ENCODE measurements at places on chromosomes 5 and 9.

- DNase-seq = no peak
Observed at GRCh38 chr5:42507451-42508097, 84.3 kb downstream of the GHR start.

GRCh38 chr5:136901-137300 lies 44.9 kb downstream of the PLEKHG4B start:
- no peak for DNase-seq

DNA sequence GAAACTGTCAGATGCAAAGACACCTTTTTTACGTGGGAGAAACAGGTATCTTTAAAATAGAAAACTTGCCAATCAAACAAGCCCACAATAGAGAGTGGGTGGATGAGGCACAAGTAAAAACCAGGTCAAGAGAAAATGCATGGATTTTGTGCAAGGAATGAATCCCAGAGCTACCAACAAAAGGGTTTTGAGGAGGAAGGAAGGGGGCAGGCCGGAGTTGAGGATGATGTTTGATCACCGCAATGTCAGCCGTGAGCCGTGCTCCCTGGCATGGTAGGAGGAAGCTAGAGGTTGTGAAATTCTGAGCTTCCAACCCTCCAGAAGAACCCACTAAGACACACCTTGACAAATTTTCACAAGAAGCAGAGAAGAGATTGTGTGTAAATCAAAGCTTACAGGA lies 53.2 kb downstream of the HRH2 start:
- no peak for DNase-seq

DNA sequence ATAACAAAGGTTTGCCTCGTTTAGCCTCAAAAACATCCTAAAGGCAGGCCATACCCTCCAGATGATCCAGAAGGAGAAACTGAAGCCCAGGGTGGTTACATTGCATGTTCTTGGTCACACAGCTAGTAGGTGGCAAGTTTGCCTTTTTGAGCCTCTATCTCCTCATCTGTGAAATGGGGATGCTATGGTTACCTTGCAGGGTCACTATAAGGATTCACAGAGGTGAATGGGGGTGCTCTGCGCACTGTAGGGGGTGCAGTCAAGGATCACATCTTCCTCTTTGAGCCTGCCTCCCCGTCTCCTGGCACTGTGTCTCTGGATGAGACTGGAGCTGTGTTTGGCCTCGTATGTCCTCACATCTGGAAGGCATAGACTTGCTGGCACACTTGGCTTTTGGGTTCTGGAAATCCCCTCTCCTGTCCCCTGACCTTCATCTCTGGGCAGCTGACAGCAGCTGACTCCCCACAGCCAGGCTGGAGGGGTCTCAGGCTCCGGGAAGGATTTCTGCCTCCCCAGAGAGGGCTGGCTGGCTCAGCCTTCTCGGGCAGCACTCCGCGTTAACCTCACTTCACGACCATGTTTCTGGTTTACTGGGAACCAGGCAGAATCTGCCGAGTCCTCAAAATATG lies 167.7 kb downstream of the RGS3 start:
- DNase-seq = no peak

DNA sequence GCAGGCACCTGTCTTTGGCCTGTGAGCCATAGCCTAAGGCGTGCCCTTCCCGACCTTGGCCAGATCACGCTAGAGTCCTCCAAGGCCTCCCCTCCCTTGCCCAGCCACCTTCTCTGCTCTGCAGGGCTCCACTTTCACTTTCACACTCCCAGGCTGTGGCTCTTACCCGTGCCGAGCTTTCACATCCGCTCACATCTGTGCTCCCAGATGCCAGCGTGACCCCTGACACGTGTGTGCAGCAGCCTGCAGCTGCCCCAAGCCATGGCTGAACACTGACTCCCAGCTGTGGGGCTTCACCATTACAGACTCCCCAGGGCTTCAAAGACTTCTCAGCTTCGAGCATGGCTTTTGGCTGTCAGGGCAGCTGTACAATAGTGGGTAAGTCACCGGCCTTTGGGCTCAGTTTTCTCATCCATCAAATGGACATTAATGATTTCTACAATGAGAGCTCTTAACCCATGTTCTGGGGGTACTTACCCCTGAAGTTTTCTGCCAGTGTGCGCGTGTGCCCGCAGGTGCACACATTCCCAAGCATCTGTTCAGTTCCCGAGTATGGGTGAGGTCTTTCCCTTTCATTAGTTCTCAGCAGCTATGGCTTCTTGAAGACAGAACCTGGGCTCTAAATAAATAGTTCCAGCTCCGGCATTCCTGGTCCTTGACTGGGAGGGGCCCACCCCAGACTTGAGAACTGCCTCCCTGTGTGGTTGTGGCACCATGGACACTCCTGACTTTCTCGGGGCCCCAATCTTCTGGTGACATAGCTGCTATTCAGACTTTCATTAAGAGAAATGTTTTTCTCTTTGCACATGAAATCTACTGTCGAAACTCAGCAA lies 118.6 kb downstream of the RGS3 start:
- peak; percentile 75 for DNase-seq

DNA sequence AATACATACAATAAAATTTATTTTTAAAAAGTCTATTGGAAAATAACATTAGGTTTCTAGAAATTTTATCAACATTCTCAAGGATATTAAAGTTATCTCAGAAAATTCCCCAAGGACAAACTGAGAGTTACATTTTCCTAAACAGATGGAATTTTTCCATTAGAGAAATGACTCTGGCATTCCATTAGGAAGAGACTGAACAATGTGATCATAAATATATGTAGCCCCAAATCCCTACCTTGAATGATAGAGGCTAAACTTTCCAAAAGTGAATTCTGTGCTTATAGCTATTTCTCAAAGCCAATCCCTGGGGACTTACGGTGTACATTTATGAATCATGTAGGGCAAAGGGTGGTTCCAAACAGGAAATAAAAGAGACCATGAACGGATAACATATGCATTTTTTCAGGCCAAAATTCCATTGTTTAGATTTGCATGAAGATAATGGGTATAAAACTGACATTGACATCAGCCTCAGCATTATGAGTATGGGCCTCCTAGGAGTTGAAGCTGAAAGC lies 1181.0 kb upstream of the DMAC1 start:
- DNase-seq = no peak

DNA sequence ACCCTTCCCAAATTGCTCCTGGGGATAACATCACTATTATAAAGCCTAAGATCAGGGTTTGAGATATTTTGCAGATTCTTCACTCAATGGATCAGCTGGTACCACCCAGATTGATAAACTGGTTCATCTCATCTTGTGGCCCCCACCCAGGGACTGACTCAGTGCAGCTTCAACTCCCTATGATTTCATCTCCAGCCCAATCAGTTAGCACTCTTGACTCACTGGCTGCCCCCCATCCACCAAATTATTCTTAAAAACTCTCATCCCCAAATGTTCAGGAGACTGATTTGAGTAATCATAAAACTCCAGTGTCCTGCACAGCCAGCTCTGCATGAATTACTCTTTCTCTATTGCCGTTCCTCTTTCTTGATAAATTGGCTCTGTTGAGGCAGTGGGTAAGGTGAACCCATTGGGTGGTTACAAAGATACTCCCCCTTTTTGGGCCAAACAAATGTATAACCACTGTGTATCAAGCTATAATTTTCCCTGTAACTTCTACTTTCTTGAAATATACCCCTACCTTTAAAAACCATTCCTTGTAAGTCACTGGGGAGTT lies 263.3 kb upstream of the IL12B start:
- DNase-seq = no peak

GRCh38 chr9:98147582-98147981 lies 28.6 kb upstream of the TRIM14 start:
- DNase-seq = no peak

DNA sequence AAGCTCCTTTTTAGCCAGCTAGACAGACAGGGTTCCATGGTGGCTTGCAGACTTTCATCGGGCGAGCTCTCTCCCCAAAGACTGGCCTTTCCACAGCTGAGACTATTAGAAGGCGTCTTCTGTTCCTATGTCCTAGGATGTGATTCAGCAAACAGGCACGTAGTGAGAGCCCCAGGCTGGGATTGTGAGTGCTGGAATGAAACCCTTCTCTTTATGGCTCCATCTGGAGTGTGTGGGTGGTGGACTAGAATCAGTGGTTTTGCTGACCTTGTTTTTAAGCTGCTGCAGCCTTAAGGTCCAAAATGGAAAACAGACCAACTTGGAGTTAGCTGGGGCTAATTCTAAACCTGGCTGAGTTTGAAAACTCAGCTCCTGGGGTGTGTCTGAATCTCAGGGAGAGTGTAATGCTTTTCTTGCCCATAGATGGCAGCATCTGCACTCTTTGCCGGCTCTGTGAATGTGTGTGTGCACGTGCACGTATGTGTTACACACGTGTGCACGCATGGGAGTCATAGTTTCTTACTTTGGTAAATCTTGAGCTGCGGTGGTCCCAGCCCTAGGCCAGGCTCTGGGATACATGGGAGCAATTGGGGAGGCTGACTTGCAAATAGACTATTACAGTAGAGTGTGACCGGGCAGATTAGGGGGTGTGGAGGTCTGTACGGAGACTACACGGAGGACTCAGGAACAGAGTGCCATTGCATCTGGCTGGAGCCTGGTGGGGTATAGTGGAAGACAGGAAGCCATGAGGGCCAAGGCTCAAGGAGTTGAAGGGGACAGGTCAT lies 10.7 kb downstream of the GSN start:
- DNase-seq = peak; percentile 46

DNA sequence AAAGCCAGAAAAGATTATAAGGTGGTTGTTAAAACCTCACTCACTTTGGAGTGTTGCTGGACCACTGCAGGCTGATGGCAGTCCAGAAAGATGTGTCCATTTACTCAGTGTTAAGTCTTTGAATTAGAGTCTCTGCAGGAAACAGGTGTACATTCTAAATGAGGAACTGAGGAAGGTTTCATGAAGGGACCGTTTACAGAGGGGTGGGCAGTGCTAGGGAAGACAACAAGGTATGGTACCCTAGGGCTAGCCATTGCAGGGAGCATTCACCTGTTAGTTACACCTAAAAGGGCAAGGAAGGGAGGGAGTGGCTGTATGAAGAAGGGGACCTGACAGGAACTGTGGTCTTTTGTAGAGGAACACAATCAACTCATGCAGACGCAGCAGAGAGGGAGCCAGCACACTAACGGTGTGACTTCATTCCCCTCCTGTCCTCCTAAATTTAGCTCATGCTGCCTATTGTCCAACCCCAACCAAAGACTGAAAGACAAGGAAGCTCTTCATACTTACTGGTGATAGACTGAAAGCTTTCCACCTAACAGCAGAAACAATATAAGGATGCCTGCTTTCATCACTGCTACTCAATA lies 32.2 kb upstream of the PAX5 start:
- DNase-seq = no peak

- DNase-seq = no peak
Observed at GRCh38 chr9:128304971-128305288, 17.3 kb downstream of the TRUB2 start.

DNA sequence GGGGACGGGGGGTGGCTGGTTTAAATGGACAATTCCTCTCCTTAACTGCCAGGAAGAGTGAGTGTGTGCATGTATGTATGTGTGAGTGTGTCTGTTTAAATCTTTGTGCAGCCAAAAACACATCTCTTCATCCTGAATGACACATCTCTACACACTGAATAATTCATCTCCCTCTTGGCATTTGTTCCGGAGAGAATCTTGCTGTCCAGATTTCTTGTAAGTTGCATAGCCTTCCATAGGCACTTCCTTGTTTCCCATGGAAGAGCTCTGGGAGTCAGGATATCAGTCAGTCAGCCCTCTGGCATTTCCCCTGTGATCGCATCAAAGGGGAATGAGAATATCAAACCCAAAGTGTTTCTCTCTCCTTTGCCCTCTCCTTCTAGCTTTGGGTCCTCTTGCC lies 74.7 kb downstream of the WWC1 start:
- no peak for DNase-seq

- no peak for DNase-seq
Observed at GRCh38 chr9:16221366-16221765, 649.1 kb downstream of the BNC2 start.

DNA sequence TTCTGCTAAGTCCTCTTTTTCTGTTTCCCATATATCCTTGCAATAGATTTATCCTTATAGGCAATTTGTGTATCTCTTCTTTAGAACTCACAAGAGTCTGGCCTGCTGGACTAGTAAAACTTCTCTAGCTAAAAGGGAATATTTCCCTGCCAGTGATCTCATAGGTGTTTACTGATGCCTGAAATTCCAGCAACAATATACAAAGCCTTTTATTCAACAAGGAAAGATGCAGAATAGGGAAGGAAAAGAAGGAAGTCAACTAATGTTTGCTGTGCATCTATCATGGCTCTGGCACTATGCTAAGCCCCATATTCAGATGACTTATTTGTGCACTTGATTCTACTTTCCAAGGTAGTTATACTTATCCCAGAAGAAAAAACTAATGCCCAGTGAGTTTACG lies 160.0 kb upstream of the DMRTA1 start:
- no peak for DNase-seq

GRCh38 chr9:27542508-27542907 lies 12.9 kb upstream of the MOB3B start:
- DNase-seq = no peak

- no peak for DNase-seq
Observed at GRCh38 chr5:96090215-96090614, 128.6 kb upstream of the ELL2 start.

DNA sequence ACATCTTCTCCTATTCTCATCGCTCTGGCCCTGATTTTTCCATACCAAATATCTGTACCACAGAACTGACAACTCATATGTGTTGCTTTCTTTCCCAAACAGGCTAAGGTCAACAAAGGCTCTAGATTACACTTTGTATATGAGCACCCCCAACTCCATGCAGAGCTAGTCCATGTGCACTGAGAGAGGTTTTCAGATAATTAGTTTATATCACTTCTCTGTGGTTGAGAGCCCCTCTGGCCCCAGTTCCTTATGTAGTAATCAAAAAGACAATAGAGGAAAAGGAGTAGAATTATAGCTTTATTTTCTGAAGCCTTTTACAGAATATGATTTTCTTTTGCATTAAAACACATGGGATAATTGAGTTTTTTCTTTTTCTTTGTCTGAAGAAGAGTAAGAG lies 120.0 kb downstream of the TRIO start:
- DNase-seq = no peak

Measured in CD4-positive, alpha-beta T cell (primary cell).